ENCODE measurements at places on chromosomes 7 and 10.

- DNase-seq = no peak
Measured at GRCh38 chr7:45187089-45187945, 29.7 kb downstream of the RAMP3 start.

- DNase-seq = no peak
Measured at GRCh38 chr7:48427671-48428070, 256.4 kb downstream of the ABCA13 start.

GRCh38 chr10:102704915-102705314 is 9.3 kb downstream of the ARL3 start:
- DNase-seq = no peak

GRCh38 chr7:143901332-143901667 is 676 bp downstream of the TCAF1 start:
- DNase-seq = no peak

GRCh38 chr7:141956084-141956483 is 9.3 kb upstream of the CLEC5A start:
- no peak for DNase-seq

DNA sequence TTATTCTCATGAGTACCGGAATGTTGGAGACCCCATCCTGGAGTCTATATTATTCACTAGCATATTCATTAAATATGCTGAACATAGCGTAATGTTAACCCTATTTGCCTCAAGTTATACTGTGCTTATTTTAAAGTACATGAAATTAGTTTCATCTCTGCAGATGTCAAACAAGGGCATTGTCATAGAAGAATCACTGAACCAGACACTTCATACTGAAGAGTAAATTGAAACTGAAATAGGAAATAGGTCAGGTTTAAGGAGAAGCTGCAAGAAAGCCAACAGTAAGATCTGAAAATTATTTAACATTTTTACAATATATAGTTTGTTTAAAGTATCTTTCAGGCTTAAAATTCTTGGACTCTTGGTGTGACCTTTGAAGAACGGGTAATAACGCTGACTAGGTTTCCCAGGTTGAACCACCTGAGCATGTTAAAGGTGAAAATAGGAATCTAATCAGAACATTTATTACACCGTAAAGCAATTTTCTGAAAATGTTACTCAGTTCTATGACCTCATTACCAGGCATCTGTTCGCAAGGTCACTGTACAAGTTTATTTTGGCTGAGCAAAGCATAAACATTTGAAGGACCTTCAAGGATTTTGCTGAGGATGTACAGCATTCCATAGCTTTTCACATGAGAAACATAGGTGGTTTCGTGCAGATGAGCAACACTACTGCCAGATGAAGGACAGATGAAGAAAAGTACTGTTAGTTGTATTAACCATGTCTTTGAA is 82.7 kb downstream of the REEP3 start:
- DNase-seq = no peak

GRCh38 chr7:138918756-138919155 is 62.4 kb downstream of the KIAA1549 start:
- no peak for DNase-seq

DNA sequence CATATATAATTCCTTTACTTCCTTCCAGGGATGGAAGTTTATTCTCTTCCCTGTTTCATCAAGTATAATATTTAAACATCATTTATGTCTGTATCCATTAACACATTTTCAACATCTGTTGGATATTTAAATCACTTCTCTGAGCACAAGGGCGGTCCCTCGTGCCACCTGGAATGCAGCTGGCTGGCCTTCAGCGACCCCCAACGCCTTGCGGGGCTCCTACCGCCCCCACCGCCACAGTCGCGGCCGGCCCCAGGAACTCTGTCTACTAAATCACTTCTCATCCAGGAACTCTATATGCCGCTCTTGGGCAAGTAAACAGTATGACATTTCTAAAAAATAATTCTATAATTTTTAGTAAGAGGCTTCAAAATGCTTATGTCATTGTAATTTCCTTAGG is 221.1 kb upstream of the PTN start:
- no peak for DNase-seq

DNA sequence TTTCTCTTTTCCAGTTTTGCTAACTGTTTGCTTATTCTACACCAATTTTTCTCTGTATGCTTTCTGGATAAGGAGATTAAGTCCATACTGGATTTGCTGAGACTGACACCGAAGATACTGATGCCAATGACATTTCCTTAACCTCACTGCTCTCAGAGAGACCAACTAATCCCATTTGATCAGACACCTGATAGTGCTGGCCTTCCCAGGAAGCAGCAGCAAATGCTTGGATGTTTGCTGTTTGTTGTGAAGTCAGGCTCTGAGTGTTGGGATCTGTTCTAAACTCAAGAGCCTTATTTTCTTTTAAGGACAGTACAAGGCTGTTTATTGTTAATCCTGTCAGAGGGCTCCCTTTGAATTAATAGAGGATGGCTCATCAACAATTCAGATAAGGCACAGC is 143.3 kb downstream of the ANK3 start:
- no peak for DNase-seq

GRCh38 chr7:103683348-103683747 is 237.3 kb upstream of the SLC26A5 start:
- DNase-seq = no peak

- DNase-seq = no peak
Measured at GRCh38 chr10:15290671-15291070, 80.4 kb downstream of the FAM171A1 start.

GRCh38 chr7:11436316-11436715 is 395.7 kb downstream of the THSD7A start:
- no peak for DNase-seq

- peak; percentile 55 for DNase-seq
Measured at GRCh38 chr10:73110345-73110849, at the start of gene NUDT13. Gene NUDT13, plus strand, starts transcription at chr10:73110455. Its CDS starts 3,911 bp downstream, at chr10:73114366.

- no peak for DNase-seq
Measured at GRCh38 chr7:81501220-81501619, 268.6 kb downstream of the HGF start.

DNA sequence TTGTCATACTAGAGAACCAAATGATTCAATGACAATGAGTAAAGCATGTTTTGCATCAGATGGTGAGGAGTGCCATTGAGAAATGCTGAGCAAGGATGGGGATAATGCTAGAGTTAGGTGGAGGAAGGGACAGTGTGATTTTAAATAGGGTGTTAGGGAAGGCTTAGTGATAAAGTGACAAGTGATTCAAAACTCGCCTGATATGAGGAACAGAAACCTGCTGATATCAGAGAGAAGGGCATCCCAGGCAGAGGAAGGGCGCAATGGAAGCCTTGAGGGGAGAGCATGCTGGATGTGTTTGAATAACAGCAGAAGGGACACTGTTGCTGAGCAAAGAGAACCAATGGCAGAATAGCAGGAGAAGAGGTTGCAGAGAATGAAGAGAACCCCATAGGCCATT is 196.2 kb downstream of the NRG3 start:
- no peak for DNase-seq
